Kidney (tissue), 22 donors: ENCODE measurements at places on chromosomes 6 and 20. TPM values are rescaled to one million over a fixed set of nuclear protein-coding genes. Genes with fewer than 3 reads are reported as not detected.

The DNAH8 gene
- total RNA-seq, result 0.50 TPM

- H3K4me3 ChIP-seq, result no peak overlapping the region
- no peak for DNase-seq
- H3K27me3 ChIP-seq, result no peaks in the 10 kb centered on the region
- no peaks in the 10 kb centered on the region for H3K36me3 ChIP-seq
These were observed 23.5 kb downstream of the SLC17A4 start for GRCh38 chr6:25777856-25778649.

GRCh38 chr6:151963001-151963400 lies 155.5 kb downstream of the ESR1 start:
- no peak for DNase-seq
- no peaks in the 10 kb centered on the region for H3K36me3 ChIP-seq
- H3K4me1 ChIP-seq, result no peaks in the 10 kb centered on the region
- H3K4me3 ChIP-seq, result no peak overlapping the region
- no peaks in the 10 kb centered on the region for H3K27me3 ChIP-seq

- H3K4me1 ChIP-seq, result peaks cover 3% of the 10 kb centered on the region
- no peaks in the 10 kb centered on the region for H3K27me3 ChIP-seq
- peak overlapping the region; percentile 78 for H3K27ac ChIP-seq
These were observed 93.1 kb downstream of the PRND start for GRCh38 chr20:4814696-4815252.

The HUS1B gene
- 1.2 TPM for total RNA-seq

GRCh38 chr20:12978613-12979495 lies 29.9 kb upstream of the SPTLC3 start:
- H3K27me3 ChIP-seq, result no peaks in the 10 kb centered on the region
- H3K4me1 ChIP-seq, result no peaks in the 10 kb centered on the region
- no peak overlapping the region for H3K4me3 ChIP-seq
- H3K36me3 ChIP-seq, result no peaks in the 10 kb centered on the region

GRCh38 chr6:135703007-135703406 lies 148.5 kb upstream of the PDE7B start:
- no peak overlapping the region for H3K27ac ChIP-seq
- no peak for DNase-seq
- H3K4me1 ChIP-seq, result no peaks in the 10 kb centered on the region
- no peaks in the 10 kb centered on the region for H3K27me3 ChIP-seq
- H3K36me3 ChIP-seq, result no peaks in the 10 kb centered on the region

GRCh38 chr6:38034274-38034914 lies 214.9 kb downstream of the ZFAND3 start:
- no peak overlapping the region for H3K4me3 ChIP-seq
- no peaks in the 10 kb centered on the region for H3K4me1 ChIP-seq
- H3K36me3 ChIP-seq, result no peaks in the 10 kb centered on the region
- no peak for DNase-seq

The HLA-C gene
- total RNA-seq, result 901 TPM

DNA sequence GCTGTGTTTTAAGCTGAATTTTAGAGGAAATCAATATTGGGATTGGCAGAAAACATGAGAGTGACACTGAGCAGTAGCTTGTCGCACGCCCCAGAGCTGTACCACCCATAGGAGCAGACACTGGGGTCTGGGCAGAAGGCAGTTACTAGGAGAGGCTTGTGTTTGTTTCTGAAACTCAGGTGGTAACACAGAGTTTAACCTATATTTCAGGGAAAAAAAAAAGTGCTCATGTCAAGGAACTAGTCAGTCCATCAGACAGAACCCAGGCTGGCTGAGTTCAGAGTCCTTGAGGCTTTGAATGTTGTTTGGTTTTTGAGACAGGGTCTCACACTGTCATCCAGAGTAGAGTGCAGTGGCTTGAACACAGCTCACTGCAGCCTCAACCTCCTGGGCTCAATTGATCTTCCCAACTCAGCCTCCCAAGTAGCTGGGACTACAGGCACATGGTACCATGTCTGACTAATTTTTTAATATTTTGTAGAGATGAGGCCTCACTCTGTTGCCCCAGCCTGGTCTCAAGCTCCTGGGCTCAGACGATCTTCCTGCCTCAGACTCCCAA lies 6.6 kb downstream of the SLC22A1 start:
- H3K4me1 ChIP-seq, result no peaks in the 10 kb centered on the region
- H3K4me3 ChIP-seq, result no peak overlapping the region
- no peak for DNase-seq
- H3K27ac ChIP-seq, result no peak overlapping the region
- no peaks in the 10 kb centered on the region for H3K27me3 ChIP-seq
- no peaks in the 10 kb centered on the region for H3K36me3 ChIP-seq

The ZSWIM3 gene
- total RNA-seq, result 3.2 TPM

- no peak overlapping the region for H3K4me3 ChIP-seq
- no peak for DNase-seq
- H3K27me3 ChIP-seq, result no peaks in the 10 kb centered on the region
- no peak overlapping the region for H3K27ac ChIP-seq
These were observed 11.2 kb upstream of the ZNFX1 start for GRCh38 chr20:49288784-49289696.

The TREML1 gene
- 1.0 TPM for total RNA-seq

DNA sequence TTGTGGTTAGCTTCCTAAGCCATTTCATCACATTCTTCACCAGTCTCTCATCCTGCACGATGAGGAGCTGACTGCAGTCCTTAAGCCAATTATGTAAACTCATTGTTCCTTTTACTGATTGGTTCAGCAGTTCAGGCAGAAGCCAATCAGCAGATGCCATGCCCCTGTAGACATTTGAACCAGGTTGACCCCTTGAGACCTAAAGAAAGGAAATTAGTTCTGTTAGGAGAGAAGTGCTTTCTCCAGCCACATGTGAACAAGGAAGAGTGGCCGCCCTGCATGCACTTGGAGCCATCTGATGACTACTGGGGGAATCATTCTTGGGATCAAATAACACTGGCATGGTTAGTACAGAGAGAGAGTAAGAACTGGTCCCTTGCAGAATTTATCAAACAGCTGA lies 535.2 kb upstream of the ID4 start:
- DNase-seq, result peak; percentile 61
- H3K4me3 ChIP-seq, result no peak overlapping the region
- H3K27ac ChIP-seq, result no peak overlapping the region
- H3K27me3 ChIP-seq, result no peaks in the 10 kb centered on the region

The SDCBP2 gene
- total RNA-seq, result 18.3 TPM

The ZKSCAN4 gene
- 7.4 TPM for total RNA-seq

GRCh38 chr6:7404546-7404945 lies 14.9 kb downstream of the RIOK1 start:
- H3K27ac ChIP-seq, result no peak overlapping the region
- no peaks in the 10 kb centered on the region for H3K27me3 ChIP-seq
- H3K36me3 ChIP-seq, result peaks cover 3% of the 10 kb centered on the region
- H3K4me1 ChIP-seq, result no peaks in the 10 kb centered on the region
- DNase-seq, result no peak

The FAM217A gene
- not detected for total RNA-seq

The BPIFB1 gene
- not detected for total RNA-seq

- H3K36me3 ChIP-seq, result no peaks in the 10 kb centered on the region
- no peak overlapping the region for H3K4me3 ChIP-seq
- no peaks in the 10 kb centered on the region for H3K4me1 ChIP-seq
- H3K27ac ChIP-seq, result no peak overlapping the region
- no peak for DNase-seq
- no peaks in the 10 kb centered on the region for H3K27me3 ChIP-seq
These were observed 55.8 kb upstream of the TAGAP start for GRCh38 chr6:159100395-159101182.

The PTCRA gene
- not detected for total RNA-seq

The TREM2 gene
- total RNA-seq, result 7.8 TPM

- no peaks in the 10 kb centered on the region for H3K27me3 ChIP-seq
- H3K4me3 ChIP-seq, result no peak overlapping the region
- no peak overlapping the region for H3K27ac ChIP-seq
- no peaks in the 10 kb centered on the region for H3K4me1 ChIP-seq
- no peak for DNase-seq
These were observed 237.6 kb upstream of the AFDN start for GRCh38 chr6:167588920-167589614.

DNA sequence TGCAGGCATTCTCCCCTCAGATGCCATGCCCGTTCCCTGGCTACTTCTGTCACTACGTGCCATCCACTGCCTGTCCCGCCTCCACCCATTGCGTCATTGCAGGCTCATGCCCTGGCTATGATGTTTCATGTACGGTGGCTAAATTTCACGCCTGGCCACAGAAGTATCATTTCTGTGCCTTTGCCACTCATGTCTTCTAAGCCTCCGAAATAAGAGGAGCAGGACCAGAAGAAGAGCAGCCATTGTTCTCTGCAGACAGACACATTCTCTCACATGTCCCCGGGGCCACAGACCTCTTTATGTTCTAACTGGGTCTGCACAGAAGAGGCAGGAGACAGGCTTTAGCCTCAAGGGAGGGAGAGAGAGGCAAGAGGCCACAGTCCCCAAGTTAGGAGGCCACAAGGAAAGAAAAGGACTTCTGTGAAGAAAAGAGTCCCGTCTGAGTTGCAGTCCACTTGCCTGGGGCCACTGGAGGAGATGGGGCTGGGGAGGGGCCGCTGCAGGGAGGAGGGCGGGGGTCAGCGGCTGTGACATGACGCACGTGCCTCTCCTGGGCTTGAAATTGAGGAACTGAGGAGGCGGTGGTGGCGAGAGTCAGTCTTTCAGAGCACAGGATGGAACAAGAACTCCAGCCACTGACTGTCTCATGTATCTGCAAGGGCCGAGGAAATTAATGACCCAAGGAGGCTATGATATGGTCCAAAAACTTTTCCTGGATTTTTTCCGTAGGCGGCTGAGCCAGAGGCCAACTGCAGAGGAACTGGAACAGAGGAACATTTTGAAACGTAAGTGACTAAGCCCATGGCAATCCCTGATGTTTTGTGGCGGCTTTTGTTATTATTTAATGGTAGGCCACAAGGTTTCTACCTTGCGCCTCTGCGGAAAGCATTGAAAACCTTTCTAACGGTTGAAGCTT lies 55.9 kb downstream of the TBC1D7 start:
- peak; percentile 90 for DNase-seq
- no peaks in the 10 kb centered on the region for H3K4me1 ChIP-seq
- H3K27ac ChIP-seq, result no peak overlapping the region
- H3K27me3 ChIP-seq, result no peaks in the 10 kb centered on the region

DNA sequence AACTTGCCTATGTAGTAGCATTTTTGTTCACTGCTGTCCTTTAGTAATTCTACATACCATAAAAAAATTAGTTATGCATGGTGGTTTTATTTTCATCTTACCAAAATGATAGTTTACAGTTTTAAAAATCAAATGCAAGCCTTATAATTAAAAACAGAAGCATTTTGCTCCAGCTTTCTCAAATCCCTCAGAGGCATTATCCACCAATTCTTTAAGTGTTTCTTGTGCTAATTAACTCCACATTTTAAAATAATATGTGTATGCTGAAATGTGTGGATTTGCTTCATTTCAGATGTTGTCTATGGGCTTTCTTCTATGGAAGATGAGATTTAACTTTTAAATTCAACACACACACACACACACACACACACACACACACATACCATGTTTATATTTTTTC lies 49.3 kb downstream of the PCSK2 start:
- DNase-seq, result no peak
- H3K27ac ChIP-seq, result no peak overlapping the region
- H3K36me3 ChIP-seq, result no peaks in the 10 kb centered on the region
- no peaks in the 10 kb centered on the region for H3K27me3 ChIP-seq
- no peaks in the 10 kb centered on the region for H3K4me1 ChIP-seq
- no peak overlapping the region for H3K4me3 ChIP-seq

DNA sequence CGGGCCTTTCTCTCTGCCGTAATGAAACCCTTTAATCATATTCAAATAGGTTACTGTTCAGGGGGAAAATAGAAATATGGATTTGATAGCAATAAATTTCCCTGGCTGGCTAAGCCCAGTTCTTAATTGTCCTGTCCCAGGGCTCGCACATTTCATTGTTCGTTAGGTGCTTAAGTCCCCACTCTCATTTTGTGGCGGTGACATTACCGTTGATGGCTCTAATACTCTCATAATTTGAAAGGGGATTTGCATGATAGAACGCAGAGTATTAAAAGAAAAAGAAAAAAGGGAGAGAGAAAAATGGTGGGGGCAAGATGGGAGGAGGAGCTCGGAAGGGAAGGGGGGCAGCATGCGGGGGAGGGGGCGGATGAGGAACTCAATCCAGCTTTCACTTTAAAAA lies 79.1 kb upstream of the FOXP4 start:
- H3K27ac ChIP-seq, result no peak overlapping the region
- H3K27me3 ChIP-seq, result peaks cover 13% of the 10 kb centered on the region
- no peak for DNase-seq
- H3K4me1 ChIP-seq, result no peaks in the 10 kb centered on the region

- no peak for DNase-seq
- H3K27ac ChIP-seq, result no peak overlapping the region
- no peaks in the 10 kb centered on the region for H3K36me3 ChIP-seq
- H3K4me1 ChIP-seq, result no peaks in the 10 kb centered on the region
- H3K27me3 ChIP-seq, result no peaks in the 10 kb centered on the region
- no peak overlapping the region for H3K4me3 ChIP-seq
These were observed 133.3 kb downstream of the IPCEF1 start for GRCh38 chr6:154223296-154223695.

DNA sequence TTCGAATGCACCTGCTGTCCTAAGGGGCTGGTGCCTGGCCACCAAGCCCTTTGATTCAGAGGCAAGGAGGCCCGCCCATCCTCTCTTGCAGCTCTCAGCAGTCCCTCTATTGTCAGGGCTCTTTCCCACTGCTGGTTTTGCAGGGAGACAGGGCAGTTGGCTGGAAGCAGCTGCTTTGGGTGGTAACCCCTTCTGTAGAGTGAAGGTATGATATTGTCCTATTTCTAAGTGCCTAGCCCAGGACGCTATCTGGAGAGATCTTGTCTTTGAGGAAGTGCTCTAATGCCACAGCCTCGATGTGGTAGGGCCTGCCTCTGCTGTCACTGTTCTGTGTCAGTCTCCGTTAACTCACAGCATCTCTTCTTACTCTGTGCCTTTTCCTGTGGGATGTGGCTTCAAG lies 5.6 kb downstream of the PLCG1 start:
- no peaks in the 10 kb centered on the region for H3K36me3 ChIP-seq
- no peaks in the 10 kb centered on the region for H3K27me3 ChIP-seq
- H3K4me3 ChIP-seq, result no peak overlapping the region
- no peak for DNase-seq
- no peak overlapping the region for H3K27ac ChIP-seq

The TFAP2C gene
- total RNA-seq, result 1.4 TPM

The UBD gene
- total RNA-seq, result 33.5 TPM

DNA sequence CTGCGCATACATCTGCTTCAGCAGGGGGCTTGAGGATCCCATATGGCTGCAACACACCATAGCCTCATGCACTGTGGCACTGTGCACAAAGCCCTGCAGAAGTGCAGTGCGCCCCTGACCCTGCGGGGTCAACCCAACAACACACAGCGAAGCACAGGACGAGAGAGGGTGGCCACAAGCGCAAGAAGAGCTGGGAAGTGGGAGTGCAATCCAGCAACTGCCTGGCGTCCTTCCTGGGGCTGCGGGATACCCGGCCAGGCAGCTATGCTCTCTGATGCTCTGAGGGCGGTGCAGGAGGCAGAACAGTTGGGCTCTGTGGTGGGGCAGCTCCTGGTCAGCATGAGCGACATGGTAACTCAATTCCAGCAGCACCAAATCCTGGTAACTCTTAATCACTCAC lies 5.6 kb upstream of the ACSS1 start:
- no peak overlapping the region for H3K27ac ChIP-seq
- H3K36me3 ChIP-seq, result no peaks in the 10 kb centered on the region
- H3K27me3 ChIP-seq, result peaks cover 3% of the 10 kb centered on the region

GRCh38 chr6:107712237-107712664 lies 111.9 kb downstream of the SCML4 start:
- H3K36me3 ChIP-seq, result no peaks in the 10 kb centered on the region
- H3K4me1 ChIP-seq, result no peaks in the 10 kb centered on the region
- H3K27me3 ChIP-seq, result no peaks in the 10 kb centered on the region
- no peak overlapping the region for H3K27ac ChIP-seq
- H3K4me3 ChIP-seq, result no peak overlapping the region
- no peak for DNase-seq
